ENCODE measurements at places on chromosomes 1 and 21.

DNA sequence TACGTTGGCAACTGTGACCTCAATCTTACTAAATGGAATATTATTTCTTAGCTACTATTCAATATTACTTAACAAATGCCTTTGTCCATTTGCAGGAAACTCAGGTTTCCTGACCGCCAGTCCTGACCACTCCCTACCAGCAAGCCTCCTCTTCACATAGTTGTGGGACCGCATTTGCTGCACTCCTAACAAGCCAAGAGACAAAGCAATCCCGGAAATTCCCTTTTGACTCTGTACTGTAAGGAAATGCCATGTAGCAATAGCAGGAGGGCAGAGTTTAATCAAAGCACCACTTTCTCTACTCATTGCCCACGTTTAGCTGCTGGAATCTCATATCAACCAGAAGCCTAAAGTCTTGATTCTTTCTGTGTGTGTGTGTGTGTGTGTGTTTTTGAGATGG is 28.1 kb upstream of the ACBD6 start:
- no peak for DNase-seq

- DNase-seq = no peak
These were observed 26.1 kb downstream of the SLC19A1 start for GRCh38 chr21:45516071-45516670.

GRCh38 chr1:201850053-201850397 is 21.1 kb downstream of the IPO9 start:
- no peak for DNase-seq

GRCh38 chr1:245888809-245889208 is 618.3 kb downstream of the SMYD3 start:
- DNase-seq = no peak

- DNase-seq = no peak
These were observed 265.9 kb downstream of the SEC16B start for GRCh38 chr1:177703888-177704446.

DNA sequence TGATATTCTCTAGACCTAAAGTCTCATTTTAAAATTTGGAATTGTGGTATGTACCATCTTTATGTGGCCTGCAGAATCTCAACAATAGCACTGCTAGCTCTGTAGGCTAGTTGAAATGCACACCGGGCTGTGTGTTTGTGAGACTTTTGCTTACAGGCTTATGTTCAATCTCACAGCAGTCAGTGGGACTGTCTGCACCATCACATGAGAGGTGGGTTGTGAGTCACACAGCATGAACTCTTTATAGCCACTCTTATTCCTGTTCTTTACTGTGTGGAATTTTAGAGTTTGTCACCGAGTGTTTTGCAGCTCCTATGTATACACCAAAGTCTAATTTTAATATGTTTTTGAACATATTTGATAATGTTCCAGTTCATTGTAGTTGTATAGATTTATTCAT is 74.6 kb downstream of the RASAL2 start:
- no peak for DNase-seq

DNA sequence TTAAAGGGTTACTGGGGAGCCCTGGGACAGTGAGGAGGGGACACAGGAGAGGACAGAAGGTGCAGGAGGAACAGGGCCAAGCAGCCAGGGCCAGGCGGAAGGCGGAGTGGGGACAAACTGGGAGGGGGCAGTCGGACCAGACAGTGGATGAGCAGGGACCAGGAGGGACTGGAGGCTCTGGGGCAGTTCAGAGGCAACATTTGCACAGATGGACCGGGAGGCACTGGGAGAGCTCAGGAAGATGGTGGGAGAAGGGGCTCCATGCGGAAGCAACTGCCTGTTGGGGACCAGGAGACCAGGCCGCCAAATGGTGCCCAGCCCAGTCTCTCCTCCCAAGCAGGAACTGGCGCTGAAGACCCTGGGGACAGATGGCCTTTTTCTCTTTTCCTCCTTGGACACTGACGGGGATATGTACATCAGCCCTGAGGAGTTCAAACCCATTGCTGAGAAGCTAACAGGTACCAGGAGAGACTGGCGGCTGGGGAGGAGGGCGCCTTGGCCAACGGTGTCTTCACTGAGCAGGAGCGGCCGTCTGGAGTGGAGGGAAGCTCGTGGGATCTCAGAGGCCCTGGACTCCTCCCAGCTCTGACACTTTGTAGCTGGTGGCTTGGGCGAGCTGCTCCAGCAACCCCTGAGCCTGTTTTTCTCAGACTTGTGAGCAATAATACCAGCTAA is 847 bp downstream of the SELENON start:
- DNase-seq = no peak

DNA sequence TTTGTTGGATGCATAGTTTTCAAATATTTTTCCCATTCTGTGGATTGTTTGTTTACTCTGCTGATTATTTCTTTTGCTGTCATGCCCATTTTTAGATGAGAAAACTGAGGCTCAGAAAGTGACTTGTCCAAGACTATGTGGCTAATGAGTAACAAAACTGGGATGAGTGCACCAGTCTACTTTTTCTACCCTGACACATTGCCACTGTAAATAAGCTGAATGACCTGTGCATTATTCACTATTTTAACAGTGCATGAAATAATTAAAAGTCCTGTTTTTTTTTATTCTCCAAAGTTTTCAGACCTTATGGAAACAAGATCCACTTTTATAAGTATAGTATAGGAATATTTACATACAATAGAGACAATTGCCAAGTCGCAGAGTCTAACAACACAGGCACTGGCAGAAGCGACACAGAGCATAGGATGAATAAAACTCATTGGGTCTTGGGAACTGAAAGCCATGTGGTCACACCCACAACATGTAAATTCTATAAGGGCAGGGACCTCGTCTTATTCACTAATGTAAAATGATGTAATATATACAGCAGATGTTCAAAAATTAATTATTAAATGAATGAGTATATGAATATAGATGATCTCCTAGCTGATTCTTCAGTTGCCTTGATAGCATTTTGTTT is 45.2 kb downstream of the HLX start:
- no peak for DNase-seq

- no peak for DNase-seq
These were observed 74.3 kb upstream of the CAPZB start for GRCh38 chr1:19559641-19560040.

DNA sequence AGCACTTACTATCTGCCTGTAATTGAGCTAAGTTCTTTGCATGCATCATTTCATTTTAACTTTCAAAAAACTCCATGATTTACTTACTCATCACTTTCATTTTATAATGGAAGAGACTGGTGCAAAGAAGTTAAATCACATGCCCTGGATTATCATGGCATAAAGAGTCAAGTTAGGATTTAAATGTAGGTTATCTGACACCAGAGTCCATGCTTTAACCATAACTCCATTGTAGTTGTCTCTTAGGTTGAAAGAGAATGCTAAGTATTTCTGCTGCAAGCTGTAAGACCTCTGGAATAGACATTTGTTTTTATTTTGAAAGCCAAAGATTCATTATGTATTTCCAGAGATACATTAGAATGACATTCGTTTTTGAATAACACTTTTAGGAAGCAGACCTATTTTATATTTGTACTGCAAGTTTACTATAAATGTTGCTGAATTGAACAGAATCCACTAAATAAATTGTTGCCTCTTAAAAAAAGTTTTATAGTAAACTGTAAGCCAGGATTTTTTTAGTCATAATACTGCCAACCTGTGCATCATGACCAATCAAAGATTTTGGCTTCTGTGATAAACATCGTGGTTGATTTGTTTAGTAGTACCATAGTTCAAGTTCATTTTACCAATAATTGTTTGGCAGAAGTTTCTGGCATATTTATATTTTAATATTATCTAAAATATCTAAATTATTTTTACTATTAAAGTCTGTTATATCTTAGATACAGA is 26.1 kb downstream of the CFH start:
- DNase-seq = no peak

DNA sequence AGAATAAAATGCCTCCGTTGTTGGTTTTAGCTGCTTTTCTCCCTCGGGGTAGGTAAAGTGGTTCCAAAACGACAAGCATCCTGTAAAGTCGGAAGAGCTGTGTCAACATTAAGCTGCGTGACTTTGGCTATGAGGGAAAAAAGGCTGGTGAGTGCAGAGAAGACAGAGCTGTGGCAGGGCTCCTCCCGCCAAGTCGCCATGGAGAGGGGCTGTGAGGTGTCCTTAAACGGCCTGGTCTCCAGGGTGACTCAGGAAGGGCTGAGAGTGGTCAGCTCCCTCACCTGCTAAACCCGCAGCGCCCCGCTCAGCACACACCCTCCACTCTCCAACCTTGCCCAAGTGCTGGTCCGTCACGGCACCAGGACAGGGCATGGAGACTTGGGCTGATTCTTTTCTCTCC is 91.6 kb upstream of the SAMD11 start:
- DNase-seq = no peak

GRCh38 chr1:39085174-39085573 is 59.0 kb downstream of the NDUFS5 start:
- no peak for DNase-seq

DNA sequence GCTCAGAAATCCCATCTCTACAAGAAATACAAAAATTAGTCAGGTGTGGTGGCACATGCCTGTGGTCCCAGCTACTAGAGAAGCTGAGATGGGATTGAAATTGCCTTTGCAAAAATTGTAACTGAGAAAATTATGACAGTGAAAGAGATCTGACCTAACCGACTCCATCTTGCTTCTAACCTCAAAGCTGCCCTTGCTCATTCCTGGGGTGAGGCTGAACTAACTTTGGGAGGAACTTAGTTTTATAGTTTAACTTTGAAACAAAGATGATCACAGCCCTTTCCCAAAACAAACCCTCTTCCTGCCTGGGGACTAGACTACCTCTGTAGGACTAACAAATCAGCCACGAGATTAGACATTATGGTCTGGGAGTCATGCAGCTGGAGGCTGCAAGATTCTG is 33.8 kb upstream of the ERO1B start:
- DNase-seq = no peak

GRCh38 chr1:184970691-184971161 is 3.6 kb downstream of the NIBAN1 start:
- DNase-seq = no peak

DNA sequence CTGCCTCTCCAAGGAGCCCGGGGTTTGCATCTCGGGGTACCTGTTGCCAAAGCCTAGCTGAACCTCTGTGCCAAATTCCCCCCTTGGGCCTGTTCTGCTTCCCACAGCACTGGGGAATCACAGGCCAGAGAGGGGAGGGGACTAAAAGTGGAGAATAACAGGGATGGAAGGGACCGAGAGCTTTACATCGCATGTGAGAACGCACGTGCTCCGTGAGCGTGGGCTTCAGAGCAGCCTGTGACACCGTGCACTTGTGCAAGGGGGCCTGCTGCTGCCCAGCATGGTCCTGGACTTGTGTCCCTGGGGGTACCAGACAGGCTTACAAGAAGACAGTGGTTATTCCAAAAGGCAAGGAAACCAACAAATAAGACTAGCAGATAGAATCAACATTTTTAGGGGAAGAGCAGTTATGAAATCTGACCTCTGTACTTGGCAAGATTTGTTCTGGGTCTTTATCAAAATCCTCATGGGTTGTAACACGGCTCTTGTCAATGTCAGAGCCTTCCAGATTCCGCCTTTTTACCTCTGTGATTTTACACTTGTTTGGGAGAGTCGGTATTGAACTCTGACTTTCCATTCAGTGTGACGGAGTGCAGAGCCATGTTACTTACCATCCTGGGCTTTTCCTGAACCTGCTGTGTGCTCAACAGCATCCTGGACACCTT is 36.2 kb upstream of the TNFRSF1B start:
- DNase-seq = no peak

DNA sequence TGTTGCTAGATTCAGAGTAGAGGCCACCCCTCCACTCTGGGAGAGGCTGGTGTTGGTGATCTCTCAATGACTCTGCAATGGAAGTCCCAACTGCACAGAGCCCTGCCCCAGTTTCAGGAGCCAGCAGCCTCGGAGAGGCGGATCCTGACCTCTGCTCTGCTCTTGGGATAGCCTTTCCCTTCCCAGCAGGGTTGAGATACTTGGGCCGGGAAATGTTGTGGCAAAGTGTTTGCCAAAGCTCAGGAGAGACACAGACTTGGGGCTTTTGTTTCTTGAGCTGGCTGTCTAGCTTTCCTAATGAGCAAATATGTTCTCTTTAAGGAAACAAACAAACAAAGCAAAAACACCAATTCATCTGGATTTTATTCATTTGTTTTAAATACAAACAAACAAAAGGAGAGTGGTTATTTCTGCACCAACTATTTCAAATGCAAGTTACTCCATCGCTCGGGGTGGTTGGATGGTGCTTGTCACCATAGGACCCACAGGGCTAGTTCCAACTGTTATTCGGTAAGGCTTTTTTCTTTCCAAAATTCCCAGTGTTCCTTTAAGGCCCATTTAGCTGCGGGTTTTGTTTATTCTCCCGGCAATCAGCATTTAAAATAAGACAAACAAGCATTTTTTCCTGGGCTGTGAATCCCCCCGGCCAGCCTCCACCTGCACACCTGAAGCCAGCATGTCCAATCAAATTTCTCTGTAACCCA is 193.9 kb upstream of the LMO4 start:
- no peak for DNase-seq

- no peak for DNase-seq
These were observed 411.3 kb upstream of the RUNX1 start for GRCh38 chr21:35460441-35460840.

GRCh38 chr1:242569867-242570266 is 45.4 kb upstream of the PLD5 start:
- no peak for DNase-seq

DNA sequence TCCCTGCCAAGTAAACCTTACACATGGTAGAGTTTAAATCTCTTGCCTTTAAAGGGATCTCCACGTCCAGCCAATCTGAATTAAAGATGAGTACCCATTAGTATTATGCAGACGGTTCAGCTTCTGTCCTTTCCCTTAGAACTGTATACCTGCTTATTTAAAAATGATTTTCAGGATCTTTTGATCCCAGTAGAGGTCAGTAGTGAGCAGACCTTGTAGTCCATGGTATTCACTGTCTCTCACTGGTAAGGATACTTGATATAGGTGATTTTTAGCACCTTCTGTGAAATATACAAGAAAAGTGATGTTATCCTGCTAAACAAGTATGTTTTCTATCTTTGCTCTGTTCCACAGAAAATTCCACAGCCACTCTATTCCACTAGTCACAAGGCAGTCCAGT is 1211.6 kb upstream of the ADGRL4 start:
- DNase-seq = no peak

GRCh38 chr1:239008568-239008967 is 377.8 kb upstream of the CHRM3 start:
- DNase-seq = no peak

DNA sequence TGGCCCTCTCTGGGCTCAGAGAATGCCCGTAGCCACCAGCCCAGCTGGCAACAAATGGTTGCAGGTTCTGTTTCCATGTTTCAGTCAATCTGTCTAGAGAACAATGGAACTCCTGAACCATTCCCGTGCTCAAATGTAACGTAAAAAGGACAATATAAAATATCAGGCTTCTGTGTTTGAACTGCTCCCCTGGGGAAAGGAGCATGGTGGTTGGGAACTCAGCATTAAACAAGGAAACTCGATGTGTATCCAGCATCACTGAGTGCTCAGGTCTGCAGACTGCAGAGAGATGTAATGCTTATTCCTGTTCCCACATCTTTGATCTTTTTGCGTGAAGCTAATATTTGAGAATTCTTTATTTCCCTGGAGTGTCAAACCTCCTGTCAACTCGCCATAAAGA is 326.5 kb downstream of the KIF26B start:
- DNase-seq = no peak

- no peak for DNase-seq
These were observed 485.5 kb downstream of the DISC1 start for GRCh38 chr1:232112076-232112475.

Measured in esophagus squamous epithelium (tissue), 5 donors.